T-helper 2 cell treated with Interferon-gamma antibody and Interleukin-4, amounts not matched to agents 100 ng/mL and 5 ng/mL, for 36 hours (primary cell): ENCODE measurements at places on chromosomes 11 and 22. TPM values are rescaled to one million over a fixed set of nuclear protein-coding genes. Genes with fewer than 3 reads are reported as not detected.

DGCR8 gene
- total RNA-seq, result 61.3 and 61.4 TPM in 2 replicates

MRGPRX3 gene
- not detected in 2 replicates for total RNA-seq

CST6 gene
- total RNA-seq, result 0.34 TPM in 1 of 2 replicates, not detected in the other

RIMBP3C gene
- total RNA-seq, result 0.50 and 0.59 TPM in 2 replicates

ALDH3B1 gene
- total RNA-seq, result not detected in 2 replicates

C1QTNF5 gene
- not detected in 2 replicates for total RNA-seq

OPCML gene
- not detected in 2 replicates for total RNA-seq

CEND1 gene
- total RNA-seq, result 1.6 and 2.0 TPM in 2 replicates

NXPE2 gene
- total RNA-seq, result not detected in 2 replicates

IL18 gene
- 1.4 TPM in 2 replicates for total RNA-seq

TMEM121B gene
- 0.09 TPM in 2 replicates for total RNA-seq
